ENCODE measurements at places on chromosomes 12 and 14. TPM values are rescaled to one million over a fixed set of nuclear protein-coding genes. Genes with fewer than 3 reads are reported as not detected.

- peak; percentile 28 for DNase-seq
Measured at GRCh38 chr12:53380794-53381730, 1.1 kb downstream of the SP1 start.

PNP gene
- 34.8 TPM for total RNA-seq

PROX2 gene
- total RNA-seq: not detected

DLGAP5 gene
- total RNA-seq: 8.8 TPM

LUM gene
- 834 TPM for total RNA-seq

DNA sequence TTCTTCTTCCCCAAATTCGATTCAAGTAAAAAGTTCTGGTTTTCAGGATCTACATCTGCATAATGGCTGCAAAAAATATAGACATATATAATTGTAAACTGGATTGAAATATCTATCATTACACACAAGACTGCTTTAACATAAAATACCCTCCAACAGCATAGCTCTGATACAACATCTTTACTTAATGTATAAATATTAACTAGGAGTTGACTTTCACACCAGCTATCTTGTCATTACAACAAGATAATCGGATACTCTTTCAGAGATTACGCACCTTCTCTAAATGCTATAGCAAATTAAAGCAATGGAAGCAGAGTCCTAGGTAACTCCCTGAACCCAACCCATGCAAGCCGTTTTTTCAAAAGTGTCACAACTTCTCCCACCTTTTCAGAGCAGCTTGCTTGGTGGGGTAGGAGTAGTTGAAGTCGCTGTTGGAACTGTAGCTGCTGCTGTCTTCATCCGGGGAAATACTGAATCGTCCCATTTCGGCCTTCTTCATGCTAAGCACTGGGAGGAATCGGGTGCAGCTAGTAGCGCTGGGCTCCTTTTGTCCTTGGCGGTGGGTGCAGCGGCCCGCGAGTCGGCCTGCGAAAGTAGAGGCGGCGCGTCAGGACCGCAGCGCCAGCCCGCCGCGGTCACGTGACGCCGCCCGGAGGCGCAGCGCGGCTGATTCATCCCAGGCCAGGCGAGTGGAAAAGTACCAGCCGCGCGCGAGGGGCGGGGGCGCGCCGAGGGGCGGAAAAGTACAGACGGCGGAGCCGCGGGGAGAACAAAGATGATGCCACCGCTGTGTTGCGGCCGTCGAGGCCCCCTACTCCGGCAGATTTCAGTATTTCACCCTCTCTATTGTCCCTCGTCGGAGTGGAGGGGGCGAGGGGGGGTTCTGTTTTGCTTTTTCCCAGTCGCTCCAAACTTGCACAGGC lies 1.5 kb downstream of the SLC38A2 start:
- peak; percentile 90 for DNase-seq

DNA sequence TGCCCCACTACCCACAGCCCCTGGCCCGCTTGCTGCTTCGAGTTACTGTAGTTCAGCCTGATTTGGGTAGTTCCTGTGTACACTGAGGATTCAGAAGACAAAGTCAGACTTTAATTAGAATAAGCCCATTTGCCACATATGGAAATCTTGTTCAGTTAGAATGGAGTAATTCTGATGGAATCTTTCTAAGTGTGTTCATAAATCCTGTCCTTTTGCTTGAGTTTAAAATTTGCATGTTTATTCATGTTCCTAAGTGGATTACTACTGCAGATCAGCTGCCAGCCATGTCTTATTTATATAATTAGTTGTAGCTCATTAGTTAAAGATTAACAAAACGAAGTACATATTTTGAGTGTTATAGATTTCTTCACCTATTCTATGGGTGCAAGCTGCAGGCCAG lies 504.5 kb downstream of the PCNX1 start:
- no peak for DNase-seq

HOXC10 gene
- total RNA-seq: not detected

AQP2 gene
- total RNA-seq: not detected

Measured in chondrocyte (in vitro differentiated cells).